ENCODE measurements at places on chromosomes 6 and 20.
A peak's percentile ranks its signal among the peaks of the same experiment; 100 is the strongest.

GRCh38 chr6:108337721-108338120 is 42.9 kb downstream of the AFG1L start:
- no peak for DNase-seq

- DNase-seq: no peak
Measured at GRCh38 chr6:134021396-134022122, 30.9 kb downstream of the SLC2A12 start.

- DNase-seq: no peak
Measured at GRCh38 chr6:161747506-161747905, 473.6 kb upstream of the AGPAT4 start.

GRCh38 chr6:11779329-11780096 is 910 bp upstream of the ADTRP start:
- no peak for DNase-seq

- DNase-seq: no peak
Measured at GRCh38 chr20:62708591-62709536, at the start of gene NTSR1. TSS of gene NTSR1 (plus strand) at chr20:62708836. CDS start at chr20:62709208, 372 bp downstream.

DNA sequence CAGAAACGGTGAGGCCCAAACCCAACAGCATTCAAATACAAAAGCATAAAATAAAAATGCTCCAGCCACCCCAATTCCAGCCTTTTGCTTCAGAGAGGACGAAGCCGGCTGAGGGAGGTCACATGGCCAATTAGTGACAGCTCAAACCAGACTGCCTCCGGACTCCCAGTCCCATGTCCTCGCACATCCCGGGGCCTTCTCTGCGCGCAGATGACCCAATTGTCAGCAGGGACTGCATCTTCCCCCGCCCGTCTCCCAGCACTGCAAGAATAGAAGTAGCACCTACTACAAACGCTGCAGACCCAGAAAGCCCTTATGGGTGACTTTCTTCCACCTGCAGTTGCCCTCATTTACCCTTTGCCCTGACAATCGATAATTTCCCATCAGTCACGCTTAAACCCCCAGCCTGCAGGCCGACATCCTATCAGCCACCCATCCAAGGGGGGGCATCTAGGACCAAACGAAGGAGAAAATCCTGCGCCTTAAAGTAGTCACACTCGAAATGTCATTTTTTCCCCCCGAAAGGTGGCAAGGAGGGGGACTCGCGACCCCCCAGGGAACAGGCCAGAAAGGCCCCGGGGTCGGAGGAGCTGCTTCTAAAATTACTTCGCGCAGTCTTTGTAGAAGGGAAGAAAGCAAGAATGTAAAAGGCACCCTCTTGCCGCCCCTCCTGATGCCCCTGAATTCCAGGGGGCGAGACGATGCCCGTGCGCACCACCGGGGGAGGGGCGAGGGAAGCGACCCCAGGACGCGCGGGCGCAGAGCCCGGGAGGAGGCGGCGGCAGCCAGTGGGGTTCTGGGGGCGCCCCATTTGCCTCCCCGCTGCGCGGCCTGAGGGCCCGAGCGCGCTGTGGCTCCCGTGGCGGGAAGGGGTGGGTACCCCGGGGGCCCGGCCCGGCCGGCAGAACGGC is 792 bp downstream of the SLC23A2 start:
- peak; percentile 73 for DNase-seq

GRCh38 chr6:158358450-158359077 is 46.3 kb downstream of the TULP4 start:
- no peak for DNase-seq

- no peak for DNase-seq
Measured at GRCh38 chr20:9374072-9374471, 140.3 kb upstream of the LAMP5 start.

- DNase-seq: peak; percentile 84
Measured at GRCh38 chr6:37038292-37039198, 33.1 kb downstream of the FGD2 start.

DNA sequence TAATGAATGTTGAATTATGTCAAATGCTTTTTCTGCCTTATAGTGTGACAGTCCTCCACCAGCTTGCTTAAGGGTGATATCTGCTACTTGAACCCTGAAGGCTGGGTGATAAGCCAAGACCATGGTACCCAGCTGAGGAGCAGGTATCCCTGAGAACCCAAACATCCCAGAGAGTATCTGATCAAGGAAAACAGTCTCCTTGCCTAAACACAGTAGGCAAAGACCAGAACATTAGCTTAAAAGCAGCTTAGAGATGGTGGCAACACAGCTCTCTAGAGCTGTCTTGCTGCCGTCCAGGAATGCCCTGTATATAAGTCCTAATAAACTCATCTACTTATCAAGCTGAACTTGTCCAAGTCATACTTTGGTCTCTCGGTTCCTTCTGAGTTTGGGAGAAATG is 127.7 kb upstream of the PRSS16 start:
- no peak for DNase-seq

DNA sequence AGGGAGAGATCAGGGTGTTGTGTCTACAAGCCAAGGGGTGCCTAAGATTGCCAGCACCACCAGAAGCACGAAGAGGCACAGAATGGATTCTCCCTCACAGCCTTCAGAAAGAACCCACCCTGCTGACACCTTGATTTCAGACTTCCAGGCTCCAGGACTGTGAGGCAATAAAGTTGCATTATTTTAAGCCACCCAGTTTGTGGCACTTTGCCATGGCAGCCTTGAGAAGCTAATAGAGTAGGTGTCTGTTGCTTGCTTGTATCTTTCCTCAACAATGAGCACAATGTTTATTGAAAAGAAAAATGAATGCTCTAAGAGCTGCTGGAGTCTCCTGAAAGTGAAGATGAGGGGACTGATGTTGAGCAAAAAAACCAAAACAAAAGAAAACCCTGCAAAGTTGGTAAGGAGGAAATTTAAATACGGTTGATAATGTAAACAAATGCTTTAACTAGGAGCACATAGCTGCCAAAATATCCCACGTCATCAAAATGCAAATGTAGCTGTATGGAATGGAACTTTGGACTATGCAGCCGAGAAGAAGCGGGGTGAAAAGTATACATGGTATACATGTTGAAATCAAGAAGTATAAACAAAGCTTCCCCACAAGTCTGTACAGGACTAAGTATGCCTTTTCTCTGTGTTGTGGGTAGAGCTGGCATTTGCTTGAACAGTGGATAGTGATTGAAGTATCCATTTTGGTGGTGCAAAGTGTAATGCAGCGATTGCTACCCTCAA is 8.0 kb downstream of the IL20RA start:
- peak; percentile 57 for DNase-seq

GRCh38 chr6:54419885-54420284 is 111.6 kb downstream of the TINAG start:
- DNase-seq: no peak

GRCh38 chr6:113671421-113671820 is 185.7 kb upstream of the MARCKS start:
- DNase-seq: no peak

DNA sequence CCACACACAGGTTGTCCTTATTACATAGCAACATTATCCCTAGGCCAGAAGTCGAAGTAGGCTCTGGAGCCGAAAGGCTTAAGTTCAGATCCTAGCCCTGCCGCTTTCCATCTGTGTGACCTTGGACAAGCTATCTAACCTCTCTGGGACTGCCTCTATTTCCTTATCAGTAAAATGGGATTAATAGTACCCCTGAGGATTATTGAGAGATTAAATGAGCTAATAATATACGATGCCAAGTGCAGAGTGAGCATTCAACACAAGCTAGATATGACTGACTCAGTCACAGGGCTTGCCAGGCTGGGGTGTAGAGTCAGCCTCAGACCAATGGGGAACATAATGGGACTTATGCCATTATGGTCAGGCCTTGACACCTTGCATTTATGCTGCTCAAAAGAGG is 8.9 kb upstream of the SPATA2 start:
- no peak for DNase-seq

- no peak for DNase-seq
Measured at GRCh38 chr20:20293691-20294385, 74.1 kb upstream of the INSM1 start.

GRCh38 chr20:15143478-15143877 is 806.1 kb upstream of the FLRT3 start:
- DNase-seq: no peak

- no peak for DNase-seq
Measured at GRCh38 chr20:48414786-48415185, 413.0 kb downstream of the PREX1 start.

DNA sequence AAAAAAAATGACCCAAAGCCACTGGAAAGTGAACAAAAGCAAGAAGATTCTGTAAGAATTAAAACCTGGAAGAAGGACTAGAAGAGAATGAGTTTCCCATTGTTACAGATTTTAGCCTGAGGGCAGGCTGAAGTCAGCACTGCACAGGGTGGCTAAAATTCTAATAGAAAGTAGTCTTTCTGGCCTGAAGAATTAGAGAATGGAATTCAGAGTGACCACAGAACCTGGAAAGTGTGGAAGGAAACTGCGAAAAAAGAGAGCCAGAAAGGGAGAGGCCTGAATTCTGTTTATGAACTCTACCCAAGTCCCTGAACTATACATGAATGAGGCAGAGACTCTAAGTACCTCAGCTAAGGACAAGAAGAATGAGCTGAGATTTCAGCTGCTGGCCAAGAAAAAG is 38.9 kb upstream of the FILIP1 start:
- no peak for DNase-seq

- DNase-seq: no peak
Measured at GRCh38 chr6:70819646-70820045, 137.2 kb downstream of the B3GAT2 start.

GRCh38 chr20:44572551-44573500 is 9.6 kb upstream of the PKIG start:
- DNase-seq: peak; percentile 33

- no peak for DNase-seq
Measured at GRCh38 chr6:44023586-44024454, 103.4 kb downstream of the MRPL14 start.

DNA sequence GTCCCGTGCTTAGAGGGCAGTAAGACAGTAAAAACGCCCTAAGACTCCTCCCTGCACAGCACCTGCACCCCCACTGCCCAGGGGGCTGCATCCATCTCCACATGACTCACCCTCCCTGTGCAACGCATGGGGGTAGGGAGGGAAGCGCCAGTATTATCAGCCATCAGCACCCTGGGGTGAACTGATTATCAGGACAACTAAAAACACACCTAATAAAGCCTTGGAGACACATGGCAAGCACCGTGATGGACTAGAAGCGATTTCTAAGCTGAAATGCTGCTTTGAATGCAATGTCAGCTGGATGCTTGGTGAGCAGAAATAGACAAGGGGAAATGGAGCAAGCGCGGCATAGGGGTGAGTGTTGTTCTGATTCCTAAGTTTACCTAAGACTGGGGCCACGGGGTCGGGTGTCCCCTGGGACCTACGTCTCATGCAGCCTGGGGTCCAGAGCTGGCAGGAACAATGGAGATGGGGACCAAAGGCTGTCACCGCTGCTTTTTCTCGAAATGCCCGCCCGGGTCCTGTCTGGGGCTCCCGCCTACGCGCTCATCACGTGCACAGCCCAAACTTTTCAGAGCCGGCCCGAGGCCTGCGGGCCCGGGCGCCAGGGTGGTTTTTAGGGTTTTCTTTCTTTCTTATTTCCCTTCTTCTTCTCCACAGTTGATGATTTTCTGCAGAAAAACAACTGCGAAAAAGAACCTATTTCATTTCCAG is 702 bp upstream of the TNFAIP3 start:
- no peak for DNase-seq

DNA sequence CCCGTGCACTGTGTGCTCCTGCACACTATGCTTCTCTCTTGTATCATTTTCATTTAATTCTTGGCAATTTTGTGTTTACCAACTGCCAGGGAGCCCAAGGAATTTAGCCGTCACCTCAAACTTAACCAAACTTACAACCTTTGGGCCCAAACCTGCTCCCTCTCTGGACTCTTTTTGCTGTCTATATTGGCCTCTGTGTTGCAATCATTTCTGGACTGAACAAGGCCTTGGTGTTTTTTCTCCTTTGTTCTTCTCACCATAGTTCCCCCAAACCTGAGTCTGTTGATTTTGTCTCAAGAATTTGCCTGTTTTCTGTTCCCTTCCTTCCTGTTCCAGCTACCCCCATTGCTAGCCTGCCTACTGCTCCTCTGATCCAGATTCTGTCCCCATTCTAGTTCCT is 19.2 kb downstream of the DCBLD1 start:
- no peak for DNase-seq

- no peak for DNase-seq
Measured at GRCh38 chr6:37319856-37320480, 33.8 kb upstream of the RNF8 start.

DNA sequence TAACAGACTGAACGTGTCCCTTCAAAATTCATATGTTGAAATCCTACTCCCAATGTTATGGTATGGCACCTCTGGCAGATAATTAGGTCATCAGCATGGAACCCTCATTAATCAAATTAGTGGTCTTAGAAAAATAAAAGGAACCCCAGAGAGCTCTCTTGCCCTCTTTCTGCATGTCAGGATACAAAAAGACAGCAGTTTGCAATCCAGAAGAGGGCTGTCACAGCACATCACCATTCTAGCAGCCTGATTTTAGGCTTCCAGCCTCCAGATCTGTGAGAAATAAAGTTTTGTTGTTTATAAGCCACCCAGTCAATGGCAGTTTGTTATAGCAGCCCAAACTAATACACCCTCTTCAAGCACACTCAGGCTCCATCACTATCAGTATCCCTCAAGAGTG is 292.9 kb downstream of the TRDN start:
- no peak for DNase-seq

DNA sequence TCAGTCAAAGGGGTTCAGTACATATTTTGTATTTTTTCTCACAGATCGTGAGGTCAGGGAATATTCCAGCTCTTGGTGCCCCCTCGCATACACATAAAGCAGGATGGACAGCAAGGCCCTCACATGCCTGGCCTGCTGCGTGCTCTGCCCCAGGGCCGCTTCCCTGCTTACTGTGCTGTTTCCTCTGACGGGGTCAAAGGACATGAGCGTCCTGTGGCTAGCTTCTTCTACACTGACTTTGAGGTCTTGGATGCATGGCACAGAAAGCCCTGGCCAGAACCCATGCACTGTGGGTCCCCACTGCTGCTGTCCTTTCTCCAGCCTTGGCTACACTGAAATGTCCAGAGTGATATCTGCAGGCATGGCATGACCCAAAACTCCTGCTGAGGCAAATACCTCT is 92.5 kb upstream of the GGTLC1 start:
- no peak for DNase-seq

DNA sequence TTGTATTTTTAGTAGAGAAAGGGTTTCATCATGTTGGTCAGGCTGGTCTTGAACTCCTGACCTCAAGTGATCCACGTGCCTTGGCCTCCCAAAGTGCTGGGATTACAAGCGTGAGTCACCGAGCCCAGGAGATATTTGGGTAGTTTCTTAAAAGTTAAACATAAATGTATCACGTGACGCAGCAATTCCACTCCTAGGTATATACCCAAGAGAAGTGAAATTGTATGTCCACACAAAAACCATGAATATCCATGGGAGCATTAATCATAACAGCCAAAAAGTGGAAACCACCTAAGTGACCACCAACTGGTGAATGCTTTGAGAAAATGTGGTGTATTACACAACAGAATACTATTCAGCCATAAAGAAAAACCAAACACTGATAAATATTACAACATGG is 164.8 kb downstream of the MRPL14 start:
- DNase-seq: no peak

GRCh38 chr6:109117346-109118035 is 22.2 kb downstream of the CEP57L1 start:
- no peak for DNase-seq

GRCh38 chr6:12137480-12137879 is 125.4 kb downstream of the HIVEP1 start:
- DNase-seq: peak; percentile 73

Measured in testis (tissue), 5 donors.